Cardiac atrium fibroblast (primary cell): ENCODE measurements at places on chromosomes 6 and 20. TPM values are rescaled to one million over a fixed set of nuclear protein-coding genes. Genes with fewer than 3 reads are reported as not detected.

MCHR2 gene
- total RNA-seq: not detected in 2 replicates

NRSN1 gene
- total RNA-seq: not detected in 2 replicates

NOX3 gene
- total RNA-seq: not detected in 2 replicates

SH3BGRL2 gene
- 1.6 and 2.0 TPM in 2 replicates for total RNA-seq

WFDC10B gene
- total RNA-seq: not detected in 2 replicates

DLL1 gene
- under 0.01 and 0.16 TPM in 2 replicates for total RNA-seq

SLC22A7 gene
- not detected in 2 replicates for total RNA-seq

PRPF6 gene
- 36.8 and 42.0 TPM in 2 replicates for total RNA-seq

TRIM31 gene
- not detected in 2 replicates for total RNA-seq

NMBR gene
- not detected in 2 replicates for total RNA-seq

CST9 gene
- total RNA-seq: not detected in 2 replicates

SLC24A3 gene
- total RNA-seq: 0.32 TPM in 1 of 2 replicates, not detected in the other

ULBP1 gene
- total RNA-seq: 2.0 and 2.1 TPM in 2 replicates

KIF6 gene
- total RNA-seq: not detected in 2 replicates

ADGRF4 gene
- total RNA-seq: 0.16 TPM in 1 of 2 replicates, not detected in the other

SLC22A2 gene
- not detected in 2 replicates for total RNA-seq

LTB gene
- not detected in 2 replicates for total RNA-seq

SDHAF4 gene
- 10.1 and 12.5 TPM in 2 replicates for total RNA-seq

TSBP1 gene
- not detected in 2 replicates for total RNA-seq

FAM83B gene
- total RNA-seq: not detected in 2 replicates

SF3B5 gene
- 198 and 237 TPM in 2 replicates for total RNA-seq

IRF4 gene
- total RNA-seq: 0.16 TPM in 1 of 2 replicates, not detected in the other

TAAR8 gene
- total RNA-seq: not detected in 2 replicates

CNBD2 gene
- 0.54 and 2.1 TPM in 2 replicates for total RNA-seq

MTFR2 gene
- total RNA-seq: 0.90 and 0.97 TPM in 2 replicates

F13A1 gene
- total RNA-seq: not detected in 2 replicates

GABRR1 gene
- not detected in 2 replicates for total RNA-seq
